ENCODE measurements at places on chromosomes 16 and 17.

DNA sequence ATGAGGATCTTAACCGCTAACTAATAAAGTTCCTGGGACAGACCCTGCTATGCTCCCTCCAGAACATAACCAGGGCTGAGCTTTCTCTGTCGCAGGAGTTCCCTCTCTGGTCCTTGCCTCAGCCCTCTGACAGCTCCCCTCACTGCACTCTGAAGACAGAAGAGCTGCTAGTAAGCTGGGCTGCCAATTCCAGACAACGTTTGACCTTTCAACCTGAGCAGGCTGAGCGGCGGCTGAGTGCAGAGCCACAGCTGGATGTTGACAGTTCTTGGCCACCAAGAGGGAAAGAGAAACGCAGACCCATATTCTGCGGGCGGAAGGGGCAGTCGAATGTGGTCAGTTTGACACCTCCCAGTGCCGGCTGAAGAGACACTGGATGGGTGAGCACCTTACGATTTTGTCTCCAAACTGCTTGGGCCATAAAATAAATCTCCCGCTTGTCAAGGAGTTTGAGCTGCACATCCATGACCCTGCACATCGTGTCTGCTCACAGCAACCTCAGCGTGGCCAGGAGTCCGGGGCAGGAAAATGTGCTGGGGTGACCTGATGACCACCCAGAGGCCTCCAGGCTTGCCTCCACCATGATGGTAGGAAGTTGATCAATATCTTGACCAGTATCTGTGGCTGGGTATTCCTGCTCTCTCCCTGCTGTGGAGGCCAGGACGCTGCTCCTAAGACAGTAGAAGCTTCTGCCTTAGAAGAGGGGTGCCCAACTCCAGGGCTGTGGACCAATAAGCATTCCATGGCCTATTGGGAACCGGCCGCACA, 209.2 kb downstream of the PARN start:
- no peak for DNase-seq

DNA sequence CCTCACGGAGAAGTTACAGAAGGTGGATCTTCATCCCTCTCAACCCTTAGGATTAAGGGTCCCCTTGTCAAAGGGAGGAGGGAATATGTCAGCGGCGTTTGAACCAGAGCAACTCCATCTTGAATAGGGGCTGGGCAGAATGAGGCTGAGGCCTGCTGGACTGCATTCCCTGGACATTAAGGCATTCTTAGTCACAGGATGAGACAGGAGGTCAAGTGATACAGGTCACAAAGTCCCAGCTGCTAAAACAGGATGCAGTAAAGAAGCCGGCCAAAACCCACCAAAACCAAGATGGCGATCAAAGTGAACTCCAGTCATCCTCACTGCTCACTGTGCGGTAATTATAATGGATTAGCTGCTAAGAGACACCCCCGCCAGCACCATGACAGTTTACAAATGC, 36.7 kb downstream of the RBFOX3 start:
- no peak for DNase-seq

DNA sequence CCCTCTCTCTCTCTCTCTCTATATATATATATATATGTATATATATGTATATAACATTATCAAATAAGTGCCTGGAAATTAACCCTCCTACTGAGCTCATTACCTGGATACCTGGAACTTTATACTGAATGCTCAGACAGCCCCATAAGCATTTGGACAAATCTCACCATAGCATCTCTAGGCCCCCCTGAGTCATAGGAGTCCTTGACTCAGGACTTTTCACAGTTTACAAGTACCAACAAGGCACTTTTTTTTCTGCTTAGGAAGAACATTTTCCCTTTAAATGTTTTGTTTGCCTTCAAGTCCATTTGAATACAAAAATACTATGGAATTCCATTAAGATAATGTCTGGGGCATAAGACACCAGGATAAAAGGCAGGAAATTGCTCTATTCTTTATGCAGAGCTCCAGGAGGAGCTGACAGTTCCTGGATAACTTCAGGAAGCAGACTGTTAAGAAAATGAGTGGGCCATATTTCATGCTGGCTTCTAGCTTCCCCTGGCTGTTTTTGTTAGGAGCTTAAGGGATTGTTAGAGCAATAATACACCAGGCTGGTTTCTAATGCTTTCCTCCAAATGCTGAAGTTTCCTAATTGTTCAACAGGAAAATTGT, 171.7 kb upstream of the ASIC2 start:
- no peak for DNase-seq

DNA sequence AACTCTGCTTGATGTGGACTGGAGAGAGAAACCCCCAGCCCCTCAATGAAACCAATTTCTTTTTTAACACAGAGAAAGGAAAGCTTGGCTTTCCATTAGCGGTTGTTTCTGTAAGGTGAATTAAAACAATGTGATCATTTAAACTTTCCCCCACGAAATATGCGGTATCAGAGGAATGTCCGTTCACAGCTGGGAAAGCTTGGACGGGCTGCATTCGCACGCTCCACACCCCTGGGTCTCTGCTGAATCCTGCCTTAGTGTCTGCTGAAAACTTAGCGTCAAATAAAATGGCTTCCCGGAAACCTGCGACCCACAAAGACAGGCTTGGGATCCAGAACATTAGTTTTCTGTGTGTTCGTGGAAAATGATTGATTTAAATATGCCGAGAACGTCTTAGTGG, 71.7 kb downstream of the C16orf95 start:
- no peak for DNase-seq

DNA sequence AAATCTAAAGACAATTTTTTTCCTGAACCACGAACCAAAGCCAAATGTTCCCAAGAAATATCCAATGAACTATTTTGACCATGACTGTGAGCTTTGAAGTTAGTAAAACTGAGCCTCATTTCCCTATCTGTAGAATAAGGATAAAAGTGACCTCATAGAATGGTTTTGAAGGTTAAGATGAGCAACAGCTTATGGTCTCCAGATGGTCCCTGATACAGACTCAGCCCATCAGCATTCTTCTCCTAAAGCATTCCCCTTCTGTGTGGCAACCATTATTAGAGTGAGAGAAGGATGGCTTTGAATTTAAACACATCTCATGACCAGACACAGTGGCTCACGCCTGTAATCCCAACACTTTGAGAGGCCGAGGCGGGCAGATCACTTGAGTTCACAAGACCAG, 70.1 kb downstream of the COPRS start:
- no peak for DNase-seq

DNA sequence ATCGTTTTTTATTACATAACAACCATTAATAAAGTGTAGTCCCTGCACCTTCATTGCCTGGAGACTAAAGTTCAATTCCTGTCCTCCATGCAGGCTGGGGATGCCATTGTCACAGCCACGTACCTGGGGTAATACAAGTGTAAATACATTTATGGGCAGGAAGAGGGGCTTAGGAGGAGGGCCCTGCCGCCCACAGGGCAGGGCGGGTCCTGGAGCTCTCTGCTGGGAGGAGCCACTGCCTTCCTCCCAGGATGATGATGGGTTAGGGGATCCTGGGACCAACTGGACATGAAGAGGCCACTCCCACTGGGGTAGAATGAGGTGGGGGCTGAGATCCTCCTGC, 44.1 kb upstream of the SLC38A10 start:
- DNase-seq: no peak

GRCh38 chr16:10240854-10241613, 58.8 kb upstream of the GRIN2A start:
- DNase-seq: no peak

GRCh38 chr17:33500151-33500550, 207.1 kb upstream of the ASIC2 start:
- DNase-seq: no peak

GRCh38 chr17:70169709-70170597, 621 bp downstream of the KCNJ2 start:
- DNase-seq: no peak

GRCh38 chr16:53565296-53565863, 62.4 kb upstream of the AKTIP start:
- no peak for DNase-seq

DNA sequence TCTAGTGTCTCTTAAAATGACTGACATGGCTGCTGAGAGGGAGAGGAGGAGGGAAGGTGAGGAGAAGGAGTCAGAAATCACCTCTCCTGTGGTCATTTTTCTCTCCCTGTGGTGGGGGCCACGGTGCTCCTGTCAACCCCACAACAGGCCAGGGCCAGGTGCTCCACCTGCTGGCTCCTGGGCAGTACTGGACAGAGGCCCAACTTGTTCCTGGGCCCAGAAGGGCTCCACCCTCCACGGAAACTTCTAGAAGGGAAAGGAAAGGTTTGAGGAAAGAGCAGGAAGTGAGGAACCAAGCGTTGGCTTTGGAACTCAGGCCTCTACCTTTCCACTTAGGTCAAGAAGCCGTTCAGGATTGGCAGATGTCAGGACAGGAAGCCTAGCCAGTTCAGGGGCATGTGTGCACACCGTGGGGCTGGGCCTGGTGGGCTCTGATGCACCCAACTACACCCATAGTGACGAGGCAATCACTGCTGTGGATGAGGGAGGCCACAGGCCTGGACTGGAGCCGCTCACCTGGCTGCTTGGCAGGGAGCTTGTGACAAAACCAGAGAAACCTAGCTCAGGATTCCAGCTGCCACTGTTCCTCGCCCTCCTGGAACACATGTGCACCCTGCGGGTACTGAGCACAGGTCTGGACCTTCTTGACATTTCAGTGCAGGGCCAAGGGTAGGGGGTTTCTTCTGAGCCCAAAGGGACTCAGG, 36.1 kb downstream of the WNT3 start:
- no peak for DNase-seq

DNA sequence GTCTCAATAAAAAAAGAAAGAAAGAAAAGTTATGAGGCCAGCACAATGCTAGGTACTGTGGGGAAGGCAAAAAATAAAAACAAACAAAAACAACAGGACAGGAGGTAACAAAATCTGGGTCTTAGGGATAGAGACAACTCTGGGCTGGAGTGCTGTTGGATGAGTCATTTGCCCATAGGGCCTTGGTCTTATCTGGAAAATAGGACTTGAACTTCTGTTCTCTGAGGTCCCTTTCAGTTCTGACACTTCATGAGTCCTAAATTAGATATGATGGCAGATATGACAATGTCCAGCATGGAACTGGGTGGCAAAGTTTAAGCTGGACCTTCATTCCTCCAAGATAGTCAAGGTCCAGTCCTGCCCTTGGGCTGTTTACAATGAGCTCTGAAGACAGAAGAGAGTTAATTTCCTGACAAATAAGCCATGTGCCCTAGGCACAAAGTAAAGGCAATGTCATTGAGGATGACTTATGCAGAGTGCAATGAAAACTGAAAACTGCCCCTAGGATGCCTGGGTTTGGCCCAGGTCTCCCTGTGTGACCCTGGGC, 8.9 kb upstream of the HDAC5 start:
- DNase-seq: no peak

DNA sequence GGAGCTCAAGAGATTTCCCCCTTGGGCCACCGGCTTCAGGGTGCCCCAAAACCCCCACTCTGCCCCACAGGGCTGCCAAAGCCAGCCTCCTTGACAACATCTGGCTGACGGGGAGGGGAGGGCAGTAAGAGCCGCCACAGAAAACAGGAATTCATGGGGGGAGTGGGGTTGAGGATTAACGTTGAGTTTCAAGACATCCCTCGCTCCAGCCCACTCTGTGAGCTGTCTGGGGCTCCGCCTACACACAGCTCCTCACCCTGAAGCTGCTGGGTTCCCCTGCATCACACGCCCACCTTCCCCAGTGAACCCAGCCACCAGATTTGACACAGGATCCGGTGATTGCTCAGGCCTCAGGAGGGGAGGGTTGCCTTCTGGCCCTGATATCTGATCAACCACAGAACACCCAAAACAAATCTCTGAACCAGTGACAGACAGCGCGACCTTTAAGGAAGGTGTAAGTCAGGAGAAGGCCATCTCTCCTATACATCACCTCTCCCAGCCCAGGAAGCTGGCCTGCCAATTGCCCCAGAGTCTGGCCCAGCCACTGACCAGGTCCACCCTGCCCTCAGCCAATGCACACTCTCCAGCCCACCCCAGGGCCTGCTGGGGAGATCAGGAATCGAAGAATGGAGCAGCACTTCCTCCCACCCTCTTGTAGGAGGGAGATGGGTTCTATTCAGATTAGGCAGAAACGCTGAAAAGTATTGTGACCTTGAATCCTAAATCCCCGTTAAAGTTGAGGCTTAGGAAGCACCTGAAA, 132.1 kb downstream of the CLEC16A start:
- DNase-seq: no peak

GRCh38 chr17:45789874-45790273, 5.8 kb downstream of the CRHR1 start:
- no peak for DNase-seq

GRCh38 chr17:76039121-76039520, 12.0 kb upstream of the EVPL start:
- DNase-seq: no peak

DNA sequence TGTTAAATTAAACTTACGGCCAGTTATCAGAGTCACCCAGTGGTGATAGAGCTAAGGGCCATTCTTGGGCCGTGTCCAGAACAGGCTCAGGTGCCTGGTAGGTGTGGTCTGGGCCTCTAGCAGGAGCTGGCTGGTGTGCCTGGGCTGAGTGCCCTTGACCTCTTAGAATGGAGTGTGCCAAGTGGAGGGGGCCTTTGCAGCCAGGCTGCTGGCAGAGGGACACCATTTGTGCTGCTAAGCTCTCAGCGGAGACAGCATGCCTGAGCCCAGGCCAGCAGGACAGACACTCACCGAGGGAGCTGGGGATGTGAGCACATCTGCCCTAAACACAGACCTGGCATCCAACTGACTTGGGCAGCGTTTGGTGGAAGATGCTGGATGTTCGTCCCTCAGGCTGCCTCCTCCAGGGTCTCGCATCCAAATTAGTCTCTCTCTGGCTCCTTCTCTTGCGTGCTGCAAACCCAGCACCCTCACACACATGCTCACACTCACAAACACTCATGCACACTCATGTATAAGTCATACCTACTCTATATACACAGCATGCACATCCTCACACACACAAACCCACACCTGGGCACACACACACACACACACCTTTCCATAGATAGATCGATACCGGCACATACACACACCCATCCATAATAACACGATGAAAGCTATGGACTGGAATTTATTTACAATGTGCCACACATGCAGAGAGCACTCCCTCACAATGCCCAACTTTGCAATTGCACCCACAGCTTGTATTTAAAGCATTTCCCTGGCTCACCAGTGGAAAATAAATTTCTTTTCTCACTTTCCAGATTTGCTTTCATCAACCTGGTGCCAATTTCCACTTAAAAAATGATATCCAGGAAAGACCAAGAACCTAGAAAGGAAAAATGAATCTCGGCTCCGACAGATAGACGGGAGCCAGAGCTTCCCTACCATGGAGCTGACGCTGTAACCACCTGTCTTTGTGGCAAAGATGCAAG, 33.6 kb upstream of the CDH5 start:
- no peak for DNase-seq
